Cardiac septum (tissue), 1 donor: ENCODE measurements at places on chromosomes 2 and 18. TPM values are rescaled to one million over a fixed set of nuclear protein-coding genes. Genes with fewer than 3 reads are reported as not detected.

The IGFBP2 gene
- 785 TPM for total RNA-seq

The GNLY gene
- 2.3 TPM for total RNA-seq

The RGPD8 gene
- total RNA-seq = 10.6 TPM

The DAW1 gene
- total RNA-seq = not detected

The TWIST2 gene
- 0.83 TPM for total RNA-seq

- DNase-seq = peak; percentile 89
Measured at GRCh38 chr2:235263205-235264120, 230.4 kb upstream of the AGAP1 start.

GRCh38 chr18:14959550-14959949 is 211.6 kb downstream of the ANKRD30B start:
- peak; percentile 41 for DNase-seq

DNA sequence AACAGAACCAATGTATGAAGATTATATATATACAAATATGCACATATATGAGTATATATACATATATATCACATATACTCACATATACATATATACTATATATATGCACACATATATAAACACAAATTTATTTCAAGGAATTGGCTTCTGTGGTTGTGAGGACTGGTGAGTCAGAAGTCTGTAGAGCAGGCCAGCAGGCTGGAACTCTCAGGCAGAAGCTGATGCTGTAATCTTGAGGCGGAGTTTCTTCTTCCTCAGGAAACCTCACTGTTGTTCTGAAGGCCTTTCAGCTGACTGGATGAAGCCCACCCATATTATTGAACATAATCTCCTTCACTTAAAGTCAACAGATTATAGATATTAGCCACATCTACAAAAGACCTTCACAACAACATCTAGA is 143.9 kb upstream of the CREB1 start:
- DNase-seq = no peak

- DNase-seq = no peak
Measured at GRCh38 chr18:44747157-44747556, 66.5 kb downstream of the SETBP1 start.

- DNase-seq = no peak
Measured at GRCh38 chr2:119544939-119545475, 758 bp downstream of the CFAP221 start.

- no peak for DNase-seq
Measured at GRCh38 chr2:102313025-102313424, 1.7 kb downstream of the IL1RL1 start.

GRCh38 chr2:60485550-60485949 is 67.9 kb downstream of the BCL11A start:
- no peak for DNase-seq

DNA sequence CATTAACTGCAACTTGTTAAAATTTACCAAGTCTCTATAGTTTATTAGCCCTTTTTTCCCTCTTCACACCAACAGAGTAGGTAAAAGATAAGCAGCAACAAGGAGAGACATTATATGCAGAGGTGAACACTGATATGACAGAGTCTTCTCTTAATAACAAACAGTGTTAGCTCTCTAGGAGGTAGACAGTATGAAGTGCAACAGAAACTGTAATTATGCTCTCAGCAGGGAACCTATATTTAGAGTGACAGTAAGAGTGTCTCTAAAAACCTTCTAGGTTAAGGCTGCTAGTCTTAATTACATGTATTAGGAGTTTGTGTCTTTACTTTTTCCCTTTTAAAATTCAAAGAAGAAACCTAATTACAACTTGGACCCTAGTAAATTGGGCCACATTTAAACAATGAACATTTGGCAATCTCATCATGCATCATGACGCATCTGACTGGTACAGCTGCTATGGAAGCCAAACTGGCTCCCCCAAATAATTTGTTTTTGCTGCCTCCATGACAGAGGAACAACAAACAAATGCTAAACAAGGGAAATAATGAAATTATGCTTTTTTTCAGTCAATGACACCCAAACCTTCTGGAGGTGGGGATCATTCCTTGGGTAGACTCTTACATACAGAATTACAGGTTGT is 69.9 kb upstream of the MMADHC start:
- DNase-seq = no peak

GRCh38 chr2:179020156-179020750 is 29.7 kb downstream of the CCDC141 start:
- no peak for DNase-seq
